ENCODE measurements at places on chromosomes 16 and 17.

GRCh38 chr17:913207-913606 lies 66.4 kb downstream of the NXN start:
- H3K36me3 ChIP-seq: no peaks in the 10 kb centered on the region
- H3K4me3 ChIP-seq: no peak overlapping the region
- DNase-seq: no peak
- no peak overlapping the region for H3K27ac ChIP-seq
- no peaks in the 10 kb centered on the region for H3K27me3 ChIP-seq

DNA sequence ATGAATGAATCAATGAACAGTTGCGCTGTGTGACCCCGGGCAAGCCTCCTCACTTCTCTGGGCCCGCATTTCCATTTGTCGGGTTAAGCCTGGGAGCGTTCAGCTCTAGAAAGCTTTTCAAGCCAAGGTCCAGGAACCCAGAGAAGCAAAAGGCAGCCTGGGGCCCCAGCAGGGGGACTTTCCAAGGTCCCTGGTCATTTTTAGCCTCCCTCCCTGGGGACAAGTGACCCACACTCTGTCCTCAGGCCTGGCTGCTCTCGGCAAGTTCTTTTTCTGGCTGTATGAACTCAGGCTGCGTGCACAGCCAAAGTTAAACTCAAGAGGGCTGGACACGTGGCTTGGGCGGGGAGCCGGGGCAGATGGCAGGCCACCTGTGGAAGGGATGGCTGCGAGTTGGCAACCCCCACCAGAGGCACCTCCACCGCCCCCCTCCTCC lies 41.4 kb upstream of the CIBAR2 start:
- no peak overlapping the region for H3K4me3 ChIP-seq
- no peak for DNase-seq
- H3K36me3 ChIP-seq: no peaks in the 10 kb centered on the region
- no peak overlapping the region for H3K27ac ChIP-seq
- peaks cover 14% of the 10 kb centered on the region for H3K4me1 ChIP-seq
- H3K27me3 ChIP-seq: no peaks in the 10 kb centered on the region

GRCh38 chr17:72413077-72414031 lies 292.5 kb downstream of the SOX9 start:
- DNase-seq: no peak
- H3K4me1 ChIP-seq: no peaks in the 10 kb centered on the region
- no peak overlapping the region for H3K27ac ChIP-seq
- H3K36me3 ChIP-seq: no peaks in the 10 kb centered on the region
- H3K4me3 ChIP-seq: no peak overlapping the region

DNA sequence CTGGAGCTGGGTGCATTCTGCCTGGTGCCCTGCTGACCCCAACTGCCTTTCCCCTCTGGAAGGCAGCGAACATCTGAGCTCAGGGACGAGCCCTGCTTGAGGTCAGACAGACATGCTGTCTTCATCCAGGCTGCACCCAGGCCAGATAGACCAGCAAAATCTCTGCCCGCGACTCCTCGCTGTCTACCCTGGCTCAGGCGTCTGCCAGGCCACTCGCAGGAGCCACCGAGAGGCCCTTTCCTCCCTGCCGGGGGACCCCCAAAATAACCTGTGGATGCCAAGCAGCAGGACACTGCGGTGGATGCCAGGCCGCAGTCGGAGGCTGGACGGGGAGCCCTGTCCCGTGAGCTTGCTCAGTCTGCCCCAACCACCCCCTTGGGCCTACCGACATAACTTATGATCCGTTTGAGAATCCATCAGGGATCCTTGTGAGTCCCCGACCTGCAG lies 3.3 kb upstream of the SLC25A10 start:
- H3K27me3 ChIP-seq: no peaks in the 10 kb centered on the region
- peaks cover 18% of the 10 kb centered on the region for H3K4me1 ChIP-seq
- H3K4me3 ChIP-seq: no peak overlapping the region
- H3K36me3 ChIP-seq: no peaks in the 10 kb centered on the region
- no peak for DNase-seq

DNA sequence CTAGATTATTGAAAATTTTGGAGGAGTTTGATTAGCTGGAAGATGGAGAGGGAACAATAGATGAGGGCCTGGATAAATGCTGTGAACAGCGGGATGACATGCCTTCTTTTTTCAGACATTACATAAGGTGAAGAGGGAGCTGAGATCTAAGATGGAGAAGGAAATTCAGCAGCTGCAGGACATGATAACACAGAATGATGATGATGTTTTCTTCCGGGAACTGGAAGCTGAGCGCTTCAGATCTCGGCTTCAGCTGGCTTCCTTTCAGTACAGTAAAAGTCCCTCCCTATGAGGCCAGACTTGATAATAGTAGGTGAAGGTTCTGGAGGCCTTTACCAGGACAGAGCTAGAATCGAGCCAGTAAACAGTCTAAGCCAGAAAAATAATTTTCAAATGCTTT lies 30.7 kb downstream of the CEP95 start:
- H3K27me3 ChIP-seq: no peaks in the 10 kb centered on the region
- no peak for DNase-seq
- H3K4me3 ChIP-seq: no peak overlapping the region
- H3K27ac ChIP-seq: peak overlapping the region; percentile 24

DNA sequence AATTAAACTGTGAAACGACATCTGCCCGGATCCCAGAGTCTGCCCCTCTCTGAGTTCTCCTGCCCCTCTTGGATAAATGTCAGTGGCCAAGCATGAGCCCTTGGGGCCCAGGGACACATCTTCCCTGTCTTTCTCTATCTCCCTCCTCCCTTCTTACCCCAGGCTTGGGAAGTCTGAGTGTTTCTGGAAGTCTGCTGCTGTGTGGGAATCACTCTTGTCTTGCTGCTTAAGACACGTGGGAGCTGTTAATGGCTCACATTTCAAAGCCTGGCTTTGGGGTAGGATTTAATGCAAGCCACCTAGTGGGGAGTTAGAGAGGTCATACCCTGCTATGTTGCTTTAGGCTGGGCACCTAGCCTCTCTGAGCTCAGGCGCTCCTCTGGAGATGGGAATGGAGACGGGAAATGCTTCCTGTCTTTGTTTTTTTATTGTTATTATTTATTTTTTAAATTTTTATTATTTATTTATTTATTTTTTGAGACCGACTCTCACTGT lies 218.5 kb upstream of the CIBAR2 start:
- no peak overlapping the region for H3K27ac ChIP-seq
- H3K4me3 ChIP-seq: no peak overlapping the region
- H3K4me1 ChIP-seq: peaks cover 19% of the 10 kb centered on the region

GRCh38 chr16:65657071-65657494 lies 535.2 kb upstream of the CDH11 start:
- H3K4me3 ChIP-seq: no peak overlapping the region
- H3K27ac ChIP-seq: no peak overlapping the region
- H3K4me1 ChIP-seq: no peaks in the 10 kb centered on the region
- DNase-seq: no peak

DNA sequence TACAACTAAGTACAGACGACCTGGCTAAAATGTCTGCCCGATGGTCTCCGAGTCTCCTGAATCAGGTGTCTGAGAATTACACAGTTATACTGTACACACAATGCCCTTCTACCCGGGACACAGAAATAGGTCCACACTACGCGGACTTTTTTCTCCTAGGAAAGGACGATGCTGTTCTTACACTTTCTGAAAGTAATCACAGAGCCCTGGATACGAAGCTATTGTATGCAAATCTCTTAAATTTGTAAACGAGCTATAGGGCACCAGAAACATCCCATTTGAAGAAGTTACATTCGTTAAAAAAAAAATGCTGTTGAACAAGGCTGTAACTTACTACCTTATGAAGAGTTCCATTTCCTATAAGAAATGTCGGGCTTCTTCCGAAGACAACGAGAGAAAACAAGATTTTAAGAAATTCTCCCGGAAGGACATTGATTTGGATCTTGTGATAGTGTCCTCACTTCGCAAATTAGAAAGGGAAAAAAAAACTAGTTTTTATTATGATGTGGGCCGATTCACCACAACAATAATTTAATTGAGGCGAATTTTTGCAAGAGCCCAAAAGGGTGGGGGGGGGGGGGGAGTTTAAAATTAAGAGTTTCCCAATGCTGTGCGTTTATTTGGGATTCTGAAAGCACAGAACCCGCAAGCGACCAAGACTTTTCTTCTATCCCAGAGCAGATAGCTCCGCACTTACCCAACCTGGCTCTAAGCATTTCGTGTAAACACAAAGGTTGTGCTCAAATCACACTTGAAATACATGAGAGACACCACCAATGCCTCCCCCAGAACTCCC lies 1.5 kb upstream of the SOX9 start:
- no peak overlapping the region for H3K27ac ChIP-seq
- H3K36me3 ChIP-seq: no peaks in the 10 kb centered on the region
- H3K4me1 ChIP-seq: peaks cover 3% of the 10 kb centered on the region
- H3K27me3 ChIP-seq: no peaks in the 10 kb centered on the region
- DNase-seq: no peak

GRCh38 chr17:17532991-17533390 lies 36.8 kb upstream of the RASD1 start:
- H3K4me1 ChIP-seq: peaks cover 7% of the 10 kb centered on the region
- H3K27me3 ChIP-seq: no peaks in the 10 kb centered on the region
- H3K36me3 ChIP-seq: no peaks in the 10 kb centered on the region
- no peak overlapping the region for H3K4me3 ChIP-seq
- DNase-seq: no peak

GRCh38 chr17:60157487-60158040 lies 7.8 kb downstream of the CA4 start:
- no peak overlapping the region for H3K4me3 ChIP-seq
- H3K27me3 ChIP-seq: no peaks in the 10 kb centered on the region
- no peaks in the 10 kb centered on the region for H3K36me3 ChIP-seq
- no peaks in the 10 kb centered on the region for H3K4me1 ChIP-seq
- H3K27ac ChIP-seq: no peak overlapping the region

DNA sequence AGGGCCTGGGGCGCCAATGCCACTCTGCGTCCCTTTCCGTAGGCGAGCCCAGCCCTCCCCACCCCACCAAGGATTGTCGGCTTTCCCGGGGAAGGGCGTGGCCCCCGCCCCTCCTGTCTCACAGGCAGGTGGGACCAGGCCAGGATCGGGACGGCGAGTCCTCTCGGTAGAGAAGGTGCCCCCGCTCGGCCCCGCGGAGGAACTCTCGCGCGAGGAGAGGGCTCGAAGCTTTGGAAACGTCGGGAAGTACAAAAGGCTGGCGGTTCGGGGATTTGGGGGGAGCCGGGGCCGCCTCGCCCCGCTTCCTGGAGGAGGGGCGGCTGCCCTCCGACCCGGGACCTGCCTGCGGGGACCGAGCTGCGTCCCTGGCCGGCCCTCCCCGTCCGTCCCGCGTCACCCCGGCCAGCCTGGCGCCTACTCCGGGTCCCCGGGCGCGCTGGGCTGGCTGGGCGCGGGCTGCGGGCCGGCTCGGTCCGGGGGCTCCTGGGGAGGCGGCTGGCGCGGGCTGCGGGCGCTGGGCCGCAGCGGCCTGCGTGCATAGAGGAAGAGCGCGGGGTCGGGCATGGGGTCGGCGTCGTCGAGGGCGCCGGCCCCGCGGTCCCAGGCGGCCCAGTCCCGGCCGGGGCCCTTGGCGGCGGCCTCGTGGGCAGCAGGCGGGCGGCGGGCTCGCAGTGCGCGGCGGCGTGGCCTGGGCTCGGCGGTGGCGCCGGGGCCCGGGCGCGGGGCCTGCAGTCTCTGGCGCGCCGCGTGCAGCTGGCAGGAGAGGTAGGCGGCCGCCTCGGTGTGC lies 12.6 kb upstream of the CLUH start:
- DNase-seq: peak; percentile 42
- H3K27ac ChIP-seq: no peak overlapping the region
- H3K4me3 ChIP-seq: peak overlapping the region; percentile 3
- H3K36me3 ChIP-seq: no peaks in the 10 kb centered on the region
- H3K4me1 ChIP-seq: peaks cover 1% of the 10 kb centered on the region

GRCh38 chr16:73432850-73433730 lies 385.2 kb upstream of the ZFHX3 start:
- H3K27me3 ChIP-seq: no peaks in the 10 kb centered on the region
- no peak overlapping the region for H3K4me3 ChIP-seq
- H3K4me1 ChIP-seq: no peaks in the 10 kb centered on the region
- DNase-seq: no peak

GRCh38 chr16:25785361-25785760 lies 93.6 kb downstream of the HS3ST4 start:
- no peaks in the 10 kb centered on the region for H3K36me3 ChIP-seq
- H3K4me3 ChIP-seq: no peak overlapping the region
- no peaks in the 10 kb centered on the region for H3K4me1 ChIP-seq
- no peak for DNase-seq
- H3K27me3 ChIP-seq: no peaks in the 10 kb centered on the region
- no peak overlapping the region for H3K27ac ChIP-seq

Measured in ovary (tissue), 10 donors.